ENCODE measurements at places on chromosomes 11 and 22.

DNA sequence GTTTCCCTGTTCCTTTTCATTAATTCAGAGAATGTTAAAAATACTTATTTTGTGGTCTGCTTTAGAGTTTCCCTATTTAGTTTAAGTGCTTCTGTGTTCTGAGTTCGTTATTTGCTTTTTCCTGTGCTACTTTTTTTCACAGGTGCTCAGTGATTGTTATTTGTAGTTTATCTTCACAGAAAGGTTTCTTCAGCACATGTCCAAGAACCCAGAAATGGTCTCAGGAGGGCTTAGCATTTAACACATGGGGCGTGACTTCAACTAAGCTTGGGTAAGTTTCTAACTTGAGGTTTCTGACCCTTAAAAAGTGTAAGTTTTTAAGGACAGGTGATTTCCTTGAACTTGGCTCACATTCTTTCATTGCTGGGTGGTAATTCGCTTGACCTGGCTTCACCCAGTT is 157.3 kb downstream of the AASDHPPT start:
- DNase-seq, result no peak

DNA sequence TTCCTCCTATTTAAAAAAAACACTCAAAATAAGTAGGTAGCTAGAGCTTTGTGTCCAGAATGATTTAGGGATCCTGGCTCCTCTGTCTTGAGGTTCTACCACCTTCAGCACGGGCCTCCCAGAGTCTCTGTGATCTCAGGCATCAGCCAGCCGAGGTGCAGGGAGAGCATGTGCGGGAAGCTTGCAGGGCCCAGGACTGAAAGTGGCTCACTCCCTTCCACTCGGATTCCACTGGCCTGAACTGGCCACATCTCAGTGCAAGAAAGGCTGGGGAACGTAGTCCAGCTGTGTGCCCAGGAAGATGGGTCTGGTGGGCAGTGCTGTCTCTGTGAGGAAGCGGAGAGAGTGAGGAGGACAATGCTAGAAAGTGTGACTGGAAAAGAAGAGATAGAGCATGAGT is 68.3 kb upstream of the MYOD1 start:
- DNase-seq, result peak; percentile 4

GRCh38 chr22:24133187-24133965 is 47.9 kb upstream of the SUSD2 start:
- no peak for DNase-seq

DNA sequence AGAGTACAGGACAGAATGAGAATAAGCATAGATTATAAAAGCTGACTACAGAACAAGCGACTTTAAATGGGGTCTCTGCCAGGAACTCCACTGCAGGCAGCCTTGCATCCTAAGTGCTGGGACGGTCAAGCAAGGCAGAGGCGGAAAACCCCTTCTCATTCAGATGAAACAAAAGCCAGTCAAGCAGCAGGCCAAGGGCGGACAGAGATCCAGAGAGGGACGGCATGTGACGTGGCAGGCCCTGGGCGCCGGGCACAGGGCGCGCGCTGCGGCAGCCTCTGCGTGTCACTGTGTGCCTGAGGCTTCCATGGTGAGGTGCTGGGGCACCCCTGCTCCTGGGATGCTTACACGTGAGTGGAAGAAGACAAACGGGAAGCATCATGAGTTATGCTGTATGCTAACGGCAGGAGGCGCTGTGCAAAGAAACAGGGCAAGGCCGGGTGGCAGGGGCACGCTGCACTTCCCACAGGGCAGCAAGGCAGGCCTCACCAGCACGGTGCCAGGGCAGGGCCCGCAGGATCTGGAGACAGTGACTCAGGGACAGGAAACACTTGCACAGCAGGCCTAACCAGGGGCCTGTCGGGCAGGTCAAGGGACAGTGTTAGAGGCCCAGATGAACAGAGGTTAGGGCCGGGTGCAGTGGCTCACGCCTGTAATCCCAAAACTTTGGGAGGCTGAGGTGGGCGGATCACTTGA is 6.2 kb downstream of the TOLLIP start:
- no peak for DNase-seq

GRCh38 chr11:76083563-76084451 is 122.5 kb downstream of the WNT11 start:
- no peak for DNase-seq

- peak; percentile 69 for DNase-seq
These were observed 37.6 kb upstream of the BIRC3 start for GRCh38 chr11:102279641-102280170.

DNA sequence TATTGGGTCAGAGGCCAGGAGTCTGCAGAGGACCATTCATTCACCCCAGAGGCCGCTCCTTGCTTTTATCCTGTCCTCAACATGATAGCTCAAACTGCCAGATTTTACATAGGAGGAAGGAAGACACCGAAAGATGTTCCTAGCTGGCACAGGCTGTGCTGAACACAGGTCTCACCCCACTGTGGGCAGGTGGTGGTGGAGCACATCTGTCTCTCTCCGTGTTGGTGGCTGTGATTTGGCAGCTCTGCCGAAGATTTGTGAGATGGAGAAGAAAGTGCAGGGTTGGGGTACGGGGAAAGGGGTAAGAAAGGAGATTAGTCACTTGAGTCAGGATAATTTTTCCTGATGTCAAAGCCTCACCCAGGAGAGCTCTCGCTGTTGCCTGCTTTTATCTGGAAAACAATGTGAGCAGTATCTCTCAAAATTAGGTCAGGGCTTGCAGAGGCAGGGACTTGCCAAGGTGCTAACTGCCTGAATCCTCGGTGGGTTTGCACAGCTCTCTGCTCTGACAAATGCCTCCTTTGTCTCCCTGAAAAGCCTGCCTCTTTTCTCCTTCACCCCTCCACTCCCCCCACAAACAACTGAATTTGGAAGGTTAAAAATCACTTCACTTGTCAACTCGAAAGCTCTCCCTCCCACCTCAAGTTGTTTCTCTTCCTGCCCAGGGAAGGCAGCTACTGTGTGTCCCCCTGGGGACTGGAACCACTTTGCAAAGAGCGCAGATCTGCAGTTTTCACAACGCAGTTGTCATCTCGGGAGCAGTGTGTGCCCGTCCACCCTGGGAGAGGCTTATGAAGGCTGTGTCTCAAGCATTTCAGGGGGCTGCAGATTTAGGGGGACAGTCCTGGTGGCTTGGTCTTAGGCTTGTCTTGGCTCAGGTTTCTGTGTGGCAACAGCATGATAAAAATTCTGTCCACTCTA is 299.7 kb downstream of the ST3GAL4 start:
- no peak for DNase-seq

GRCh38 chr11:109731451-109731850 is 309.5 kb downstream of the C11orf87 start:
- no peak for DNase-seq

- DNase-seq, result peak; percentile 77
These were observed 10.2 kb upstream of the LRRC32 start for GRCh38 chr11:76680518-76681425.

DNA sequence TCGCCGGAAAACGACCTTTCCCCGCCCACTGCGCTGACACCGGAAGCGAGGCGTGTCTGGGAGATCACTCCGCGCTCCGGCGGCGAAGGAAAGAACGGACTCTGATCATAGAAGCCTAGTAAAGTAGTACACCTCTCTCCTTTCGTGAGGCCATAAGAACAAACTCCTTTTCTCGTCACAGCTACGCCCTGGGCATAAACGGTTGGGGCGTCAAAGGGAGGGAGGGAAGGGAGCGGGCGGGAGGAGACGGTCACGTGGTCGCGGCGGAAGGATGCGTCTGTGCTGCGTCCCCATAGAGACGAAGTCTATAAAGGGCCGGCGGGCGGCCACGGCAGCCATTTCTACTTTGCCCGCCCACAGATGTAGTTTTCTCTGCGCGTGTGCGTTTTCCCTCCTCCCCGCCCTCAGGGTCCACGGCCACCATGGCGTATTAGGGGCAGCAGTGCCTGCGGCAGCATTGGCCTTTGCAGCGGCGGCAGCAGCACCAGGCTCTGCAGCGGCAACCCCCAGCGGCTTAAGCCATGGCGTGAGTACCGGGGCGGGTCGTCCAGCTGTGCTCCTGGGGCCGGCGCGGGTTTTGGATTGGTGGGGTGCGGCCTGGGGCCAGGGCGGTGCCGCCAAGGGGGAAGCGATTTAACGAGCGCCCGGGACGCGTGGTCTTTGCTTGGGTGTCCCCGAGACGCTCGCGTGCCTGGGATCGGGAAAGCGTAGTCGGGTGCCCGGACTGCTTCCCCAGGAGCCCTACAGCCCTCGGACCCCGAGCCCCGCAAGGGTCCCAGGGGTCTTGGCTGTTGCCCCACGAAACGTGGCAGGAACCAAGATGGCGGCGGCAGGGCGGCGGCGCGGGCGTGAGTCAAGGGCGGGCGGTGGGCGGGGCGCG is at the start of gene ATF4:
Gene ATF4, plus strand, starts transcription at position 337 of the 880 bp plus-strand sequence. CDS start 884 bp downstream, outside the sequence.
- DNase-seq, result peak; percentile 89

DNA sequence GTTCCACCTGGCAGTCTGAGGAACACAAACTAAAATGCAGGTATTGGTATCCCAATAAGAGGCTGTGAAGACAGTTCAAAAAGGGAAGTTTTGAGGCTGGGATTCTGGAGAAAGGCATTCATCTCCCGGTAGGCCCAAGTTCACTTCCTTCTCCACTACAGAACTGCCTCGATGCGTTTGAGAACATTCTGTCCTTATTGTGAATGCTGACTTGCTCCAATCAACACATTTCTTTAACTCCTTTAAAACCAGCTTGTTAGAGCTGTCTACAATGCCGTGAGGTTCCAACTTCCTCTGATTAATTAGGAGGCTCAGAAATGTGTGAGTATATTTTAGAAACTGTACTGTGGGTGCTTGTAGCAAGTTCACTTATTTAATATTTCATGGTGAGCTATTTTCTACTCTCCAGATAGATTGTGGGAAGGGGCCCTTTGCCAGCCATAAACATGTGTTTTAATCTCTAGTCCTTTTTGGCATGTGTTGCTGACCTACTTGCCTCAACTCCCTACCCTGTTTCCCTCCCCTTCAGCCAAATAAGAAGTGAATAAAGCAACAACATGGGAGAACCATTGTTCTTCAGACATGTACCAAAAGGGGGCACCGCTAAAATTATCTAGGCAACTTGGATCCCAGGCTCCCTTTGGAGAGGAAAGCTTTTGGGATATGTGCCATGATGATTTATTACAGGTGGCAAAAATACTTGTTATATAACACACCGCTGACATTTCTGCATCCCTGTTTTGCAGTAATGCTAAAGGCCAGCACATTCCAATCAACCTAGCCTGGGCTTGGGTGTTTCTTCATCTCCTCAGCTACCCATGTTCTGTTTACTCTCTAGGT is 245.6 kb downstream of the BLID start:
- no peak for DNase-seq

- no peak for DNase-seq
These were observed 3.1 kb upstream of the PRR33 start for GRCh38 chr11:1894759-1895158.

DNA sequence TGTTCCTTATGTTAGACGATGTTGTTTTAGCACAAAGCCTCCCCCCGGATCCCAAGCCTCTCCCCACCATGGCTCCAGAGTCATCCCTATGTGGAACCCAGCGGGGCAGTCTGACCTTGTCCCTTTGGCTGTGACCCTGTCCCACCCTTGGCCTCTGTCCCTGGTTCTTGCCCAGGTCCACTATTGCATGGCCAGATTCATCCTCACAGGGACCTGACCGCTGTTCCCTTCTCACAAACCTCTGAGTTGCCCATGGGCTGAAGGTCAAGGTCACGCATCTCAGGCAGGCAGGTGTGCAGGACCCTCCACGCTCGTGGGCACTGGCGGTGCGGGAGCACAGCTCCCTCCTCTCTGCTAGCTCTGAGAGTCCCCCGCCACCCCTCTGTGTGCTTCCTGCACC is 39.0 kb downstream of the BCR start:
- DNase-seq, result no peak
